ENCODE measurements at places on chromosomes 4 and X.

GRCh38 chr4:41751449-41752061 lies 3.0 kb upstream of the PHOX2B start:
- no peak for DNase-seq

- no peak for DNase-seq
Observed at GRCh38 chr4:5477613-5478012, 230.7 kb downstream of the EVC2 start.

DNA sequence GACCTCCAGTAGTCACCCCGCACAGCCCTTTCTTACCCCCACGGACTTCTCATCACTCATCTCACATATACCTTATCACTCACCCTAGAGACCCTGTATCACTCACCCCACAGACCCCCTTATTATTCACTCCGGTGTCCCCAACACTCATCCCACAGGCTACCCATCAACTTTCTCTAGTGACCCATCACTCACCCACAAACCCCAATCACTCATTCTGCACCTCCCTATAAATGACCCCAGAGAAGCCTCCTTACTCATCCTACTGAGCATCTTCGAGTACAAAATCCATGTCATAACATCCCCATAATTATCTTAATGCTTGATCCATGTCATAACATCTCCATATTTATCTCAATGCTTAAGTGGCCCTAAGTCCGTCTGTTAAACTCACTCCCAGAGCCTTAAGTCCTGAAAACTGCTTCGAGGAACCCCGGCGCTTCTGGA lies 934 bp downstream of the ZNF41 start:
- no peak for DNase-seq

GRCh38 chr4:185039508-185040273 lies 21.4 kb downstream of the HELT start:
- DNase-seq = no peak

DNA sequence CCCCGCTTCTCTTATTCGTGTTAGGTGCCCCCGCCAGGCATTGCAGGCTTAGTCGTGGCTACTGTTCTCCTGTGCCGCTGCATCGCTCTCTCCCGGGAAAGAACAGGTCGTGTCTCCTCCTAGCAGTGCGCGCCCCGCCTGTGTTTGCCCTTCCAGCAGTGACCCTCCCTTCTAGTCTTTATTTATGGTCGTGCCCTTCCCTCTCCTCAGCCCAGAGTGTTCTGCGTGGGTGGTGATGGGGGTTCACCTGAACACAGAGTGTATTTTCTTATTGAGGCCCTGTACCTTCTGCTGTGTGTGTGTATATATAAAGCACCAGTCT lies 15.2 kb downstream of the USP11 start:
- DNase-seq = no peak

- no peak for DNase-seq
Observed at GRCh38 chr4:162952232-162952631, 214.5 kb downstream of the NAF1 start.

DNA sequence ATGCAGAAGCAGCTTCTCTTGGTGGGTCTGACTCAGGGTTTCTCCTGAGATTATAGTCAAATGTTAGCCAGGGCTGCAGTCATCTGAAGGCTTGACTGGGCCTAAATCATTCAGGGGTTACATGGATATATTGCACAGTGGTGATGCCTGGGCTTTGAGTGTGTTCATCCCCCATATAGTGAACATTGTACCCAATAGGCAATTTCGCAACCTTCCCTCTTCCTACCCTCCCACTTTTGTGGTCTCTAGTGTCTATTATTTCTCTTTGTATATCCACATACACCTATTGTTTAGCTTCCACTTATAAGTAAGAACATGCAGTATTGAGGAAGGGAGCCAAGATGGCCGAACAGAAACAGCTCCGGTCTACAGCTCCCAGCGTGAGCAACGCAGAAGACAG lies 90.3 kb upstream of the CAMK2D start:
- no peak for DNase-seq

DNA sequence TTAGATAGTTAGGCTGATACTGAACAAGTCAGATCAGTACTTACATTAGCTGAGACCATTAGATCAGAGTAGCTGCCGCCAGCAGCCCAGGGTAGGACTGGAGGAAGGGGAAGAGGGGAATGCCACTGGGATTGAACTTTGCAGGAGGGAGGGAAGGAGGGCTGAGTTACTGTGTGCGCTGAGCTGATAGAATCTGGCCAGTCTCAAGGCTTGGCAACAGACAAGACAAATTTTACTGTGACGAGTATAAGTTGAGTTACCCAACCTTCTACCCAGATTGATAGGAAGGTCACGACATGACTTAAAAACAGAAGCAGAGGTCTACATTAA lies 372.1 kb downstream of the OPHN1 start:
- DNase-seq = no peak

DNA sequence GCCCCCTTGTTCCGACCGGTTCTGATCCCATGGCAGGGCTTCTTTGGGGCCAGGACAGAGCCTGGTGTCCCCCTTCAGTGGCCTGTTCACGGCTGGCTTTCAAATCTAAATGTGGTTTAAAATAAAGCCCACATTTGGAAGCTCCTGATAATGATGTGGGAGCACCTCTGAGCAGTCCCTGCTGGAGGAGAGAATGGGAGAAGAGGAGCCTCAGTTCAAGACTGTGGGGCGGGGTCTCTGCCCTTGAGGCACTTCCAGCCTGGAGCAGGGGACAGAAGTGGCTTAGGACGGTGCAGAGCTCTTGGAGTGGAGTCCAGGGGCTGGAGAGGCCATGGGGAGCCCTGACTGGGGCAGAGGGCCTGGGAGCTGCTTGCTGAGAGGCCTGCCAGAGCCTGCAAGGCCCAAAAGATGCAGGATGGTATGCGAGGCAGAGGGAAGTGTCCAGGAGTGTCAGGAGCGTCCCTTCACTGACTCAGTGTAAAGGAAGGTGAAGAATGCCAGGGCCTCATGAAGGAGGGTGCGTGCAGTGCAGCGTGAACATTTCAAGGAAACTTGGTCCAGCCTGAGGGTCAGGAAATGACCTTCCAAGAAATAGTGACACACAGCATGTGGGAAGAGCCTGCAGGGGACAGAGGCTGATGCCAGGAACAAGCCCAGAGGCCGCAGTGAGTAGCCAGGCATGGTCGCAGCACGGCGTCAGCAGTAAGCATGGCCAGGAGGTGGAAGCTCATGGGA lies 21.1 kb upstream of the TADA2B start:
- no peak for DNase-seq

DNA sequence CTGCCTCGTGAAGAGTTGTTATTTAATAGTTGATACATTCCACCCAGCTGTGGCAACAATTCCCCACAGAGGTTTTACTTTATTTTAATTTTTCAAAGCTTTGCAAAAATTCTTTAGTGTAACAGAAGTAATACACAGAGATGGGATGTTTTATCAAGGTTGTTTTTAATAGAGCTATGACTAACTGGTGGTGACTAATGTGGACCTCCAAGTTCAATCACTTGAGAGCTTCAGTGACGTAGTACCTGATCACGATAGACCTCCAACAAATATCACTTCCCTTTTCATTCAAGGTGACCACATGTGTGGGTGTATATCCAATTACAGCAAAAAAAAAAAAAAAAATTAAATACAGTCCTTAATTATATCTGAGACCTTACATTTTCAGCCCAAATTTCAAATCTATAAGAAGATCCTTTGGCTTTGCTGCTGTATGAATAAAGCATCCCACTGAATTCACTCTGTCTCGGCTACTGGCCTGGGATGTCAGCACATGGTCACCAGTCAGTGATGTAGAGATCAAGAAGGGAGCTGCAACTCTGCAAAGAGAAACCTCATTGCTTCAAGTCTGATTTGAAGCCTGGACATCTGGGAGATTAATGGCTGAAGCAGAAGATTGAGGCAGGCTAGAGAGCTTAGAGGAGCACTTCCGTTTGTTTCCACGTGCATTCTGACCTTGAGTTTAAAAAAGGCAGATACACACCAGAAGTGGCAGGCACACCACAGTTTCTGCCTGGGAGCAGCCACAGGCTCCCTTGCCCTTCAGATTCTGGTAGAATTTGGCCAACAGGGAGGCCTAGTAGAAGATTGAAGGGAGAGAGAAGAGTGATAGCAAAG lies 345.9 kb upstream of the NOCT start:
- DNase-seq = no peak

- DNase-seq = no peak
Observed at GRCh38 chr4:138232364-138232763, 9.8 kb downstream of the SLC7A11 start.

GRCh38 chrX:106177106-106177981 lies 9.2 kb downstream of the PWWP3B start:
- DNase-seq = no peak
